Chondrocyte (in vitro differentiated cells): ENCODE measurements at places on chromosomes 5 and 9. TPM values are rescaled to one million over a fixed set of nuclear protein-coding genes. Genes with fewer than 3 reads are reported as not detected.

DNA sequence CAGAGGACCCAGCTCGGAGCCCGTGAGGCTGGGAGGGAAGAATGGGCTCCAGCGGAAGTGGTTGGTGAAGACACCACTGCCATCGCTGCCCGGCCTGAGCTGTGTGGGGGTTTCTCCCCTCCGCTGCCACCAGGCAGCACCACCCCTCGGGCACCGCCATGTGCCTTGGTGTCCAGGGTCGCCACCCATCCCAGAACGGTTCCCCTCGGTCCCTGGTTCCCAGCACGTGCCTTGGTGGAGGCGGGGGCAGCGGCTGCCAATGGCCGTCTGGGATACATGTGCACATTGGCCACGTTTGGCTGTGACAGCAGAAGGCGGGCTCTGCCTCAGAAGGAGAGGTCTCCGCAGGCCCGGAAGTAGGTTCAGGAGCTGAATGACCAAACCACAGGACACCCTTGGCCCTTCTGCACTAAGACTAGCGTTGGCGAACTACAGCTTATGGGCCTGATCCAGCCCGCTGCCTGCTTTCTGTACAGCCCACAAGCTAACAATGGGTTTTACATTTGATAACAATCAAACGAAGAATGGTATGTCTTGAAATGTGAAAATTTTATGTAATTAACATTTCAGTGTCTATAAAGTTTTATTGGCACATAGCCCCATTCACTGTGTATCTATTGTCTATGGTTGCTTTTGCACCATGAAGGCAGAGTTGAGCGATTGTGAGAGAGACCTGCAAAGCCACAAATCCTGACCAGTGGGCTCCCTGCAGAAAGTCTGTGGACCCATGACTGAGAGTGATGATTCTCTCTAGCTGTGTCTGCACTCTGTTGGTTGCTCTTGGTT, 91.7 kb upstream of the RAPGEF1 start:
- H3K36me3 ChIP-seq, result peaks cover 3% of the 10 kb centered on the region
- no peak overlapping the region for H3K4me3 ChIP-seq
- H3K27ac ChIP-seq, result no peak overlapping the region

- H3K4me1 ChIP-seq, result peaks cover 4% of the 10 kb centered on the region
- H3K27me3 ChIP-seq, result no peaks in the 10 kb centered on the region
- no peak overlapping the region for H3K4me3 ChIP-seq
- H3K36me3 ChIP-seq, result peaks cover 1% of the 10 kb centered on the region
- DNase-seq, result no peak
- H3K27ac ChIP-seq, result no peak overlapping the region
These were observed 126.5 kb downstream of the RPS23 start for GRCh38 chr5:82151662-82152061.

The LIX1 gene
- total RNA-seq, result 0.12 to 0.20 TPM in 2 of 3 replicates, not detected in the other

- no peaks in the 10 kb centered on the region for H3K4me1 ChIP-seq
- H3K4me3 ChIP-seq, result no peak overlapping the region
- H3K27me3 ChIP-seq, result no peaks in the 10 kb centered on the region
- H3K36me3 ChIP-seq, result peaks cover 2% of the 10 kb centered on the region
These were observed 66.1 kb downstream of the CACNA1B start for GRCh38 chr9:137943655-137944054.

The AIF1L gene
- 4.1 to 33.1 TPM (median 30.1 TPM) in 3 replicates for total RNA-seq

The MELK gene
- total RNA-seq, result 9.5 to 12.6 TPM (median 10.4 TPM) in 3 replicates

GRCh38 chr5:17727098-17727497, 92.8 kb downstream of the TAF11L14 start:
- H3K36me3 ChIP-seq, result no peaks in the 10 kb centered on the region
- DNase-seq, result no peak
- H3K27me3 ChIP-seq, result no peaks in the 10 kb centered on the region
- no peak overlapping the region for H3K27ac ChIP-seq
- no peak overlapping the region for H3K4me3 ChIP-seq

- H3K27me3 ChIP-seq, result peaks cover 10% of the 10 kb centered on the region
- no peak for DNase-seq
- H3K36me3 ChIP-seq, result no peaks in the 10 kb centered on the region
- H3K4me1 ChIP-seq, result no peaks in the 10 kb centered on the region
- no peak overlapping the region for H3K27ac ChIP-seq
- no peak overlapping the region for H3K4me3 ChIP-seq
These were observed 104.7 kb upstream of the CKMT2 start for GRCh38 chr5:81128416-81128815.

- H3K36me3 ChIP-seq, result no peaks in the 10 kb centered on the region
- DNase-seq, result no peak
- peaks cover 12% of the 10 kb centered on the region for H3K27me3 ChIP-seq
- H3K4me1 ChIP-seq, result peaks cover 23% of the 10 kb centered on the region
- H3K27ac ChIP-seq, result no peak overlapping the region
These were observed 615.4 kb upstream of the KLF4 start for GRCh38 chr9:108104991-108105390.

DNA sequence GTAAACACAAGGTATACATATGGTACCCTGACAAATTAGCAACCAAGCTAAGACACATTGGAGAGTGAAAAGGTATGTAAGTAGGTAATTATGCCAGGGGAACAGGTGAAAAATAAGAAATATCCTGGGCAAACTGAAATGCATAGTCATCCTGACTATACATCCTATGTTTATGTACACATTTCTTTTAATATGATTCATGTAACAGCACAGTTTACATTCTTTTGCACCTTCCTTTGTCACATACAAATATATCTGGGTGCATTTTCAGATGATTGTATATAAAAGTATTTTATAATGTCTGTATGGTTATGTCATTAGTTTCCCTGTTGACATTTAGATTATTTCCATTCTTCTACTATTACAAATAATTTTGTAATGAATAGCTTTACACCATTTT, 1146.9 kb downstream of the EFNA5 start:
- H3K4me1 ChIP-seq, result peaks cover 21% of the 10 kb centered on the region
- H3K36me3 ChIP-seq, result no peaks in the 10 kb centered on the region
- no peak overlapping the region for H3K27ac ChIP-seq
- H3K27me3 ChIP-seq, result no peaks in the 10 kb centered on the region
- no peak for DNase-seq

GRCh38 chr5:1887588-1888360, 5.0 kb upstream of the IRX4 start:
- no peak overlapping the region for H3K27ac ChIP-seq
- no peak overlapping the region for H3K4me3 ChIP-seq
- peaks cover 54% of the 10 kb centered on the region for H3K27me3 ChIP-seq
- peaks cover 6% of the 10 kb centered on the region for H3K4me1 ChIP-seq
- H3K36me3 ChIP-seq, result no peaks in the 10 kb centered on the region

GRCh38 chr5:132830436-132831094, at the start of gene SHROOM1:
SHROOM1 (minus strand) TSS chr5:132830647; CDS start chr5:132826140, 4,507 bp downstream.
- no peak for DNase-seq
- H3K36me3 ChIP-seq, result no peaks in the 10 kb centered on the region
- H3K27me3 ChIP-seq, result no peaks in the 10 kb centered on the region
- peak within 1 kb of the TSS; percentile 71 for H3K27ac ChIP-seq
- H3K4me1 ChIP-seq, result peaks cover 14% of the 10 kb centered on the region
- peak within 1 kb of the TSS; percentile 86 for H3K4me3 ChIP-seq

DNA sequence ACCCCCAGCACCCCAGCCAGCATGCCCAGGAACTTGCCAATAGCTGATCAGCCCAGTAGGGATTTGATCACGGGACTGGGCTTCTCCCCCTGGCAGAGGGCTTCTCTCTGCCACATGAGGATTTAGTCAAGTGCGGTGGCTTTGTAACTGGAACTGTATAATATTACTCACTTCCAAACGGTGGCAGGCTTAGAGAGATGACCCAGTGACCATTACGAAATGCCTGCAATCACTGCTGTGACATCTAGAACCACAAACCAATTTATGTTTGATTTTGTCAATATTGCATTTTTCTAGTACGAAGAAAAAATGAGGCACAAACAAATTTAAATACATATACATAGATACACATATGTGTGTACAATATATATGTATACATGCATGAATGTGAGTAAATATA, 192.1 kb downstream of the ERCC6L2 start:
- peaks cover 9% of the 10 kb centered on the region for H3K27me3 ChIP-seq
- DNase-seq, result no peak
- peaks cover 17% of the 10 kb centered on the region for H3K4me1 ChIP-seq
- no peak overlapping the region for H3K4me3 ChIP-seq

- H3K4me1 ChIP-seq, result peaks cover under 1% of the 10 kb centered on the region
- no peak overlapping the region for H3K4me3 ChIP-seq
- H3K27me3 ChIP-seq, result no peaks in the 10 kb centered on the region
- H3K27ac ChIP-seq, result no peak overlapping the region
- peaks cover 3% of the 10 kb centered on the region for H3K36me3 ChIP-seq
These were observed 359.0 kb downstream of the SLIT3 start for GRCh38 chr5:168941901-168942300.

- H3K4me1 ChIP-seq, result peaks cover 21% of the 10 kb centered on the region
- H3K27me3 ChIP-seq, result no peaks in the 10 kb centered on the region
- no peaks in the 10 kb centered on the region for H3K36me3 ChIP-seq
- H3K4me3 ChIP-seq, result no peak overlapping the region
- DNase-seq, result no peak
These were observed 11.6 kb downstream of the FANCC start for GRCh38 chr9:95305770-95306492.

GRCh38 chr9:124698265-124698664, 72.8 kb downstream of the NR6A1 start:
- peak overlapping the region; percentile 98 for H3K27ac ChIP-seq
- H3K36me3 ChIP-seq, result peaks cover 8% of the 10 kb centered on the region
- DNase-seq, result no peak
- no peaks in the 10 kb centered on the region for H3K27me3 ChIP-seq
- no peak overlapping the region for H3K4me3 ChIP-seq

DNA sequence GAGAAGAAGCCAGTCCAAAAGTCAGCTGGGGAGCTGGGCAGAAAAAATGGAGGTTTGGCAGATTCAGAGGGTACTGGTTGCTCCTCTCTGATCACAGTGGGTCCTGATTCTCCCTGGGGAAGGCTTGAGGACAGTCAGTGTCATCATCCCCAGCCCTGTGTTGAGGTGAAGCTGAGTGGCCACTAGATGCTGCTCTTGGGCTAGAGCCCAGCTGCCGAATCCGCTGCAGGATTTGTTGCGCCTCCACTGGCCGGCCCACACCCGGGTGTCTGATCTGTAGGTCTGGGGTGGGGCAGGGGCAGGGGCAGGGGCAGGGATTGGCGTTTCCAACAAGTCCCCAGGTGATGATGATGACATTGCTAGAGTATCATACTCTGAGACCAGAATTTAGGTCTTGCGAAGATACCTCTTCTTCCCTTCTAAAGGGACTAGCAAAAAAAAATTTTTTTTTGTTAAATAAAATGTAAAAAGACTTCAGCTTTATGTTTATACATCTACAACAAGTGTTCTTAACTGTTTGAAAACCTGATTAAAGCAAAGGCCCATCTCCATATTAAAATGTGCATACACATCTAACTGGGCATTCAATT, 106.8 kb downstream of the PDE6A start:
- H3K36me3 ChIP-seq, result peaks cover 4% of the 10 kb centered on the region
- no peaks in the 10 kb centered on the region for H3K27me3 ChIP-seq

The DNAI1 gene
- total RNA-seq, result 0.25 TPM in 1 of 3 replicates, not detected in the others

The OR13F1 gene
- not detected in 3 replicates for total RNA-seq

The PCDHA1 gene
- total RNA-seq, result not detected in 3 replicates

DNA sequence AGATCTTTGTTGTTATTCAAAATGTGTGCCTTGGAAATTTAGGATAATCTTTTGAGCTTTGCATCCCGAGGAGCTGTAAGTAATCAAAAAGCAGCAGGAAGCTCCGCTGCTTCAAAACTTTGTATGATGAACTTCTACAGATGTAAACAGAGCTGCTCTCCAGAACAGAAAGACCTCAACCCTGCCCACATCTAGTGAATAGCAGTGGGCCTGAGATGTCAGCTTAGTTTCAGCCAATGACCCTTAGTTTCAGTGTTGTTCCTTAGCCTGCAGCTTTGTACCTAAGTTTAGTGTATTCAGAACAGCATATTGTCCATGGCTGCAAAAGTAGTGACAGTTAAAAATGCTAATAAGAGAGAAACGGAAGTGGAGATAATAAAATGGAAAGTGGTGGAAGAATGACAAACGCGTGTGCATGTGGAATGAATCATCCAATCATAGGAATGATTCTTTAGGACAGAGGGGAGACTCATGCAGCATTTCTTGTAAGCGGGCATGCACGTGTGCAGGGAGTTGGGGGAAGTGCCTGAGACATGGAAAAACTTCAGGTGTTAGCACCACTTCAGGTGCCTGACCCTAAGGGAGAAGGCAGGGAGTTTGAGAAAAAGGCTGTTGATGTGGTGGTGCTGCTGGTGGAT, 24.9 kb downstream of the SNX24 start:
- H3K4me1 ChIP-seq, result peaks cover 5% of the 10 kb centered on the region
- no peak overlapping the region for H3K27ac ChIP-seq
- H3K4me3 ChIP-seq, result no peak overlapping the region
- DNase-seq, result no peak

The CKMT2 gene
- total RNA-seq, result not detected in 3 replicates

GRCh38 chr9:136978073-136978864, 965 bp downstream of the PTGDS start:
- H3K4me3 ChIP-seq, result peak overlapping the region; percentile 68
- H3K4me1 ChIP-seq, result peaks cover 15% of the 10 kb centered on the region
- H3K27ac ChIP-seq, result no peak overlapping the region
- DNase-seq, result no peak
- no peaks in the 10 kb centered on the region for H3K36me3 ChIP-seq
